ENCODE measurements at places on chromosomes 2 and 18.

- DNase-seq: no peak
Observed at GRCh38 chr2:37793004-37793403, 121.6 kb upstream of the CDC42EP3 start.

GRCh38 chr2:58237741-58238140, 3.4 kb downstream of the FANCL start:
- DNase-seq: no peak

GRCh38 chr2:152693033-152693432, 24.2 kb downstream of the PRPF40A start:
- DNase-seq: no peak

GRCh38 chr2:12007282-12007681, 260.9 kb downstream of the LPIN1 start:
- DNase-seq: no peak

- DNase-seq: no peak
Observed at GRCh38 chr18:424071-424661, 76.3 kb downstream of the COLEC12 start.
